Activated T-cell treated with anti-CD3 and anti-CD28 coated beads for 4 hours (primary cell): ENCODE measurements at places on chromosomes 2 and 18.

DNA sequence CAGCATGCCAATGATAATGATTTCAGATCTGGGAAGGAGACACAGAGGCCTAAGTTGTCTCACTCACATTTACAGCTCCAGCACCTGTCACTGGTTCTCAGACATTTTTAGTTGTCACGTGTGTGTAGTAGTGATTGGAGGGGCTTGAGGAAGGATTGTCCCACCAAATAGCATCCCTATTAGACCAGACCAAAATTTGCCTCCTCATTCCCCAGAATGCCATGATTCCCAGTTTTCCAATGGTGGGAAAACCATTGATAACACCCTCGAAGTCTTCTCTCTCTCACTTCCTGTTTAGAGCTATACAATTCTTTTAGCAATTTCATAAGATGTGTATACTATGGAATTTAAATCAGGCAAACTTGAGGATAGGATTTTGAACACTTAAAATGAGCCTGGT lies 52.5 kb downstream of the CCDC141 start:
- DNase-seq = no peak

- DNase-seq = no peak
These were observed 1096.8 kb upstream of the GYPC start for GRCh38 chr2:125559186-125559585.

DNA sequence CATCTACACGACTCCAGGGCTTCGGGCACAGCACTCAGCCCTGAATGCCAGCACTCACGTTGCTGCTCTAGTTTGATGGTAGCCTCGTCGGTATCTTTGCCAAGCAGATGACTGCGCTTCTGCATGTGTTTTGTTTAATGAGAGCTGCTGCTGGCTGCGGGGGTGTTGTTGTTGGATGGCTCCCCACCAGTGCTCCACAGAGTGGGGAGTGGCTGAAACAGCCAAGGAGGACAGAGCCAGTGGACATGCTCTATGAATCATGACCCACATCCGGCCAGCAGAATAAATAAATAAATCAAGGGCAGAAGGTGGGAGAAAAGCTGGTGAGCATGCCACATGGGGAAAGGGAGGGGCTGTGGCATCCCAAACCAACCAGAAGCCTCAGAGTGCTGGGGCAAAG lies 131.2 kb upstream of the SOX11 start:
- no peak for DNase-seq

- no peak for DNase-seq
These were observed 304.8 kb downstream of the CDCA7 start for GRCh38 chr2:173659509-173659908.

DNA sequence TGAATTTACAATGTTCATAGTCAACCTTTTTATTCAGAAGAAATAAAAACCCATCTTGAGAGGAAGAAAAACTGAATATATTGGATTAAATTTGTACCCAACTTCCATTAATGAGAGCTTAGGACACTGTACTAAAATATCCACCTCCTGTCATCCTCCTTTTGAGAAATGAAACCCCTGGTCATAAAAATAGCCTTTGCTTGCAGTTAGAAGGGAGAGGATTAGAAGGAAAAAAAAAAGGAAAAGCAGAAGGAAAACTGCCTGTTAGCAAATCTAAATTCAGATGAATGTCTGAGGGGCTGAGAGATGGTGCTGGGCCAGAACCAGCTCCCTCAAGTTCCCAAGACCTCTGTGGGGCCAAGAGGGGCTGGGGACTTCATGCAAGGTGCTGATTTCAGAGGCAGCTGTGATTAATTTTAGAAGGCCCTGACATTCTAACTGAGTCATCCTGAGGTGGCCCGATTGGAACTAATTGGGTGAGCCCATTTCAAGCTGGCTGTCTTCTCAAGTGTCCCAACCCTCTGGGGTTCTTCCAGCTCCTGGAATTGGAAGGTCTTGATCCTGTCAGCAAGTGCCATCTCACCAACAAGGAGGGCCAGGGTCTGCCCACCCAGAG lies 38.4 kb upstream of the BIN1 start:
- DNase-seq = no peak

- no peak for DNase-seq
These were observed 209.2 kb downstream of the ICOS start for GRCh38 chr2:204145791-204146190.

DNA sequence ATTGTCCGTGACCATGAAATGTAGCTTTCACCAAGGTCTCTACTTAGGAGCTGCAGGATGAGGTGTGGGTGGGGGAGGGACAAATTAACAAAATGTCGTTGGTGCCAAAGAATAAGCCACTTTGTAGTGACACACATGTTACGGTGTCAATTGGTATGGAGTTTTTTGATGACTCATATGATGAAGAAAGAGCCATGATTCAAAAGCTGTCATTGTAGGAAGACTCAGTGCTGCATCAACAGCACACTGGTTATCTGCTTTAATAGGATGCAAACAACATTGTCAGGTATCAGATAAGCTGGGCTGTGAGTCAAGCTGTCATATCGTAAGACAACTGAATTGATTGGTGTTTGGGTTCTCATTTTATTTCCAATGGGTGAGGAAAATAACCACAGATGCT lies 36.6 kb upstream of the BOD1L2 start:
- DNase-seq = no peak

- DNase-seq = no peak
These were observed 79.2 kb upstream of the MYO3B start for GRCh38 chr2:170098626-170099312.

GRCh38 chr2:229689307-229689839 lies 25.0 kb downstream of the DNER start:
- DNase-seq = no peak

GRCh38 chr2:58930537-58930936 lies 689.4 kb upstream of the FANCL start:
- no peak for DNase-seq

DNA sequence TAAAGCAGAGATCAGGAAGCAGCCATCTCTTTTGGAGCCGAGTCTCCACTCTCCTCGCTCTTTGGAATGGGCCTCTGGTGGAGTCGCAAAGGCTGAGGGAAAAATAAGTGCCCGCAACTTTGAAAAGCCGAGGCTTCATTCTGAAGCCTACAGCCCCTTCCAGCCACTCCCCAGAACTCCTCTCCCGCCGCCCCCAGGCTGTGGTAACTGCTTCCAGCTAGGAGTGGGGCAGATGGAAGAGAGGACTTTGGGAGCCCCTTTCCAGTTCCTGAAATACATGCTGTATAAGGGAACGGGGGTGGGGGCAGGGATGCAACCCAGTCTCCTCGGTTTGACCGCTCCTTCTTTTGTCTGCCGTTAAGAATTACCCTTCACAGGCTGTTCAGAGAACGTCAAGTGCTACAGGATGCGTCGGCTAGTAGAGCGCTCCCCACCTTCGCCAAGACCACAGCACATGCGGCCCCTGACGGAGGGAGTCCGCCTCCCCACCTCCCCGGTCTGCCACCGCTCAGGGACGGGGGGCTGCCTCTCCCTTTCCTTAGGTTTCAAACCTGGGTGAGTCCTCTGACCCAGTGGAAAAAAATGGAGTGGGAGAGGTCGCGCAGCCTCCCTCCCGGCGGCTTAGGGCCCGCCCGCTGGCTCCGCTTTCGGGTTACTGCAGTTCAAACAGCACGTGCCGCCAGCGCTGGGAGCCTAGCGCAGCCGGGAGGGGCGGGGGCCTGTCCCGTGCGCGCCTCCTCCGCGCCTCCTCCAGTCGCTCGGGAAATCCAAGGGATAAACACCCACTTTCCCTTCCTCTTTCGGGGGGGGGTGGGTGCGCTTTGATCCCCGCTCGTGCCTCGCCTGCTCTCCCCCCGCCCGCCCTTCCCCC lies 4.9 kb downstream of the CYP26B1 start:
- DNase-seq = no peak

DNA sequence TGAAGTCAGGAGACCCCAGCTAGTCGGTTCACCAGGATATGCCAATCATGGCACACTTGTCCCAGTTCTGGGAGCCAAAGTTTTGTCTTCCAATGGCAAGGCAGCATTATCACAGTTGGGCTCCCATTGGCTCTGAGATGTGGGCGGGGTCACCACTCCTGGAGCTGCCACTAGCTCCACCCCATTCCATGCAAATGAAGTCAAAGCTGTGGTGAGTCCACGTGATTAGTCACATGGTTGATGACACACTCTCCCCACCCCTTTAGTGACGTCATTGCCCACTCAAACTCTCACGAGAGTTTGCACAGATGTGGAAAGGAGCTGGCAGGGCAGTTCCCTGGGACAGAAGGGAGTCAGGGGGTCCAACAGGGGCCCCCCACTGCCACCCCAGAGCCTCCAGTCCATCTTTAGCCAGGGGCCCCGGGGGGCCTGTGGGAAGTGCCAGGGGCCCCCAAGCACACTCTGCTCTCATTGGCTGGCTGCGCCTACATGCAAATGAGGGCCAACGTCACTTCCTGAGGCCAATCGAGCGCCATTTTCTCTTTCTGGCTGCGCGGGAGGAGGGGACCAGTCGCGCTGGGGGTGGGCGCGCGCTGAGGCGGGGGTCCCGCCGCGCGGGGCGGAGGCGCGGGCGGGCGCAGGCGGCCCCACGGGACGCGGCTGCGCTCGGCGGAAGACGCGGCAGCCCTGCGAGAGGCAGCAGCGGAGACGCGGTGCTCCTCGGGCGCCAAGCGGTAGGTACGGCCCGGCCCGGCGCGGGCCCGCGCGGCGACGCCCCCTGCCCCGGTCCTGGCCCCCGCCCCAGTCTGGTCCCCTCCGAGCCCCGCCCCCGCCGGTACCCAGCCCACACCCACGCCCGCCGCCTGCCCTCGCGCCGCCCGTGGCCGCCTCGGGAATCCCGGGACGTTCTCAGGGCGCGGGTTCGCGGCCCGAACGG lies at the start of gene ADNP2:
ADNP2 (plus strand) TSS at position 524 of the 937 bp plus-strand sequence. CDS start 8,281 bp downstream, outside the sequence.
- peak; percentile 80 for DNase-seq

DNA sequence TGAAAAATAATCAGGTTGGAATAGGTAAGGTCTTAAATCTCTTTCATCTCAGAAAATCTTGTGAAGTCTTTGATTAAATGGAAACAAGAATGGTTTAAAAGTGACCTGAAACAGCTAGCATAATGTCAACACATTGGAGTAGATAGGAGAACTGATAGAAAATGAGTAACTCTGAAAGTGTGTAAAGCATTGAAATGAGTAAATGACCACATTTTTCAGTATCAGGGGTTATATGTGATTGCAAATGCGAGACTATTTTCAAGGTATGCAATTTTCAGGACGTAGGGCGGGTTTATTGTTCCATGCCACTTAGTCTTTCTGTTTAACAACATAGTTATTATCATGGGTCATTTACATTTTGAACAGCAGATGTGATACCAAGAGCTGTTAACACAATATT lies 1383.2 kb downstream of the LRP1B start:
- no peak for DNase-seq

DNA sequence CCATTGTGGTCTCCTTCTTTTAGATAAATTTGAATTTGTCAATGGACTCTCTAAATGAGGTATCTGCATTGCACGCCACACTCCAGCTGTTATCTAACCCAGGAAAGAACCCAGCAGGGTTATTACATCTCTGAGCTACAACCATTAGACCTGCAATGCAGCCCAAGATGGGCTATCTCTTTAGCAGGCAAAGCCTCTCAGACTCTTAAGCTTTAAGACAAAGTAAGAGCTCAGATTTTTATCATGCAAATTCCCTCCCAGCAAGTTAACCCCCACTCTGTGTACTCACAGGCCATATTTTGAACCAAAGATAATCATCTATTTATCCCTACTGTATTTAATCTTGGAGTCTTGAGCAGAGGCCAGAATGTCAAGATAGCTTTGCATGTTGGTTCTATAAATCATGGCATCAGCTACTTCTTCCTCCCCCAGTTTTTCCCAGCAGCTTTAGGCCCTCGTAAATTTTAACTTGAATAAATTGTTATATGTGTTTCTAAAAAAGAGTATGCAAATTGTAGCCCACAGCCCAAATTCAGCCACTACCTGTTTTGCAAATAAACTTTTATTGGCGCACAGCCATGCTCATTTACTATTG lies 273.7 kb upstream of the PKDCC start:
- DNase-seq = no peak
